ENCODE measurements at places on chromosomes 4 and X. TPM values are rescaled to one million over a fixed set of nuclear protein-coding genes. Genes with fewer than 3 reads are reported as not detected.

The SUPT20HL2 gene
- polyA plus RNA-seq: not detected

The VCX2 gene
- polyA plus RNA-seq: not detected

The SEPSECS gene
- polyA plus RNA-seq: 9.0 TPM

The ITIH6 gene
- not detected for polyA plus RNA-seq

The RXFP1 gene
- polyA plus RNA-seq: 7.2 TPM

The LINC00632 gene
- polyA plus RNA-seq: 41.6 TPM

The VSIG4 gene
- 11.2 TPM for polyA plus RNA-seq

The ALG13 gene
- polyA plus RNA-seq: 50.5 TPM

The EDA gene
- 5.8 TPM for polyA plus RNA-seq

The HPGD gene
- polyA plus RNA-seq: 180 TPM

The TGIF2LX gene
- not detected for polyA plus RNA-seq

DNA sequence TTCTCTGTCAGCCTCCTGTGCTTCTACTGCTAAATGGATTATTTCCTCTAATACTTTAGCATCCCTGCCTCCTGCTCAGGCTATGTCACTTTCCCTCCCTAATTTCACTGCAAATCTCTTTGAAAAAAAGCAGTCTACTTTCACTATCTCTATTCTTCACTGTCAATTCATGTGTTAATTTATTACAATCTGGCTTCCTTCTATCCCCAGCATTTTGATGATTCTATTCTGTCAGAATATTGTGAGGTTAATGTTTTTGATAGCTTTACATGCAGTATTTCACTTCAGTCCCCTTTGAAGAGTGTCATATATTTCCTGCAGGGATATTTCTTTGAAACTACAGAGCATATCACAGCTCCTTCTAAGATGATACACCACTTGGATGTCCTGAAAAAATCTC, 203.2 kb downstream of the GRID2 start:
- no peak for DNase-seq

DNA sequence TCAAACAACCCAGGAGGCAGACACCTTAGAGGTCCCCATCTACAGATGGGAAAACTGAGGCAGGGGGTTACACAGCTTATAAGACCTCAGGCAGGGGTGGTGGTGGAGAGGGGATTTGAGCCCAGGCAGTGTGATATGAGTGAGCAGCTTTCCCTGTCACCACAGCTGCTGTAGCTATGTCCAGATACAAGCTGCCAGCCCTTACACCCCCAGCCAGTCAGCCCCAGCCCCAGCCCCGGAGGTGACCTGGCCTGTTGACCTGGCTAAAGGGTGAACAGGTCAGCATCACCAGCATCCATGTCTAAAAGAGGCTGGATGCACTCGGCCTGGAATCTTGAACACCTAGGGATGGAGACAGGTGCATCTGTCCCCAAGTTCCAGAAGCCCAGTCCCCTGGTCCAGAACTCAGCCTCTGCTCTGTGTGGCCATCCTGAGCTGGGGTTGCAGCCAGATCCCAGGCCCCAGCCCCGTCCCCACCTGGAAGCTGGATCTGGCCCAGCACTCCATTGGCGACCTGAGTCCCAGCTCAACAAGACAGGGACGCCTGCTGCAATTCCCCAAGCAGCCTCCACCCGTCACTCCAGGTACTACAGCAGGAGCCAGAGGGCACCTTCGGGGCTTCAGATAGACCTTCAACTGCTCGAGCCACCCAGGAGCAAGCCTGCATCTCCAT, 89.5 kb downstream of the JAKMIP1 start:
- no peak for DNase-seq

GRCh38 chrX:38081909-38082308, 75.6 kb downstream of the SYTL5 start:
- DNase-seq: no peak

GRCh38 chrX:118211891-118212816, 95.5 kb upstream of the KLHL13 start:
- DNase-seq: no peak

- DNase-seq: no peak
Measured at GRCh38 chrX:46959985-46960700, 47.9 kb downstream of the JADE3 start.

DNA sequence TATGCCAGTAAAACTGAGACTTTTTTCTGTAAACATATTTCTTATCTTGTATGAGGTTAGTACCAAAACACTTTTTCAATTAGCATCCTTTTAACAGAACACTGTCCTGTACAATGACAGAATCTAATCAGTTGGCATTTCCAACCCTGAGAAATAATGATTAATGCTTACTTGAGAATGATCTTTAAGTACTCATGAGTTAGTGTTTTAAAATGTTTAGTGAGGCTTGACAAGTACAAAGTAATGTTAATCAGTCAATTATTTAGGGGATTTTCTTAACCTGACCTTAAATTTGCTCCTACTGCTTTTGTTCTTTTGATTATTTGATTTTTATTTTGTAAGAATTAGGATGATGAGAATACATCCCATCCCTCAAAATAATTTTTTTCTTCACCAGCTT, 496.5 kb downstream of the RPA4 start:
- DNase-seq: no peak

GRCh38 chr4:105058177-105058812, 88.4 kb upstream of the TET2 start:
- DNase-seq: no peak

- no peak for DNase-seq
Measured at GRCh38 chrX:140848800-140849199, 139.2 kb downstream of the LINC00632 start.

GRCh38 chr4:25110527-25111329, 49.5 kb downstream of the SEPSECS start:
- no peak for DNase-seq

GRCh38 chr4:31108762-31109161, 388.6 kb downstream of the PCDH7 start:
- no peak for DNase-seq

GRCh38 chr4:178314287-178314686, 872.0 kb upstream of the AGA start:
- no peak for DNase-seq

GRCh38 chr4:47661741-47662140, 176.1 kb downstream of the CORIN start:
- DNase-seq: no peak

DNA sequence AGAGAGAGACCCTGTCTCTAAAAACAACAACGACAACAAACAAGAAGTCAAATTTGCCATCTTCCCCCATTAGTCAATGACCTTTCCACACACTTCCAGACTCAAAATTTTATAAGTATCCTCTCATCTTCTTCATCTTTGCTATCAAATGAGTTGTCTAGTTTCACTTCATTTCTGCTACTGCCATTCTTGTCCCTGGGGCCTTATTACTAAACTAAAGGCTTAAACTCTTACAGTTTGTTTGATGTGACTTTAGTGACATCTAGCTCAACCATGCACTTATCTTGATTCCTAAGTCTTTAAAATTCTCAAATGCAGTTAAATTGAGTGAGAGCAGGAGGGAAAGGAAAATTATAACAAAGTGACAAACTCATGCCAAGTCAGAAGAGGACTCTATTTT, 271.8 kb upstream of the GK2 start:
- DNase-seq: no peak

- DNase-seq: peak; percentile 24
Measured at GRCh38 chr4:165512424-165512823, 133.6 kb downstream of the CPE start.

DNA sequence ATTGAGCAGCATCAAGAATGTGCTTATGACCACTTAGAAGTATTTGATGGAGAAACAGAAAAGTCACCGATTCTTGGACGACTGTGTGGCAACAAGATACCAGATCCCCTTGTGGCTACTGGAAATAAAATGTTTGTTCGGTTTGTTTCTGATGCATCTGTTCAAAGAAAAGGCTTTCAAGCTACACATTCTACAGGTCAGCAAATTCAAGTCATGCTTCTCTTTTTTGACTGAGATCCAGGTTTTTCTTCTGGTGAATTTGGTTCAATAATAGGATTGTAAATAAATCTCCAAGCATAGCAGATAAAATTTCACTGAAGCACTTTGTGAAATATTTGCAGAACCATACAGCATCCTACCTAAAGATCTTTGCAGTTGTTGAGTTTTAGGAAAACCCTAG, 218.1 kb downstream of the TLL1 start:
- DNase-seq: no peak

DNA sequence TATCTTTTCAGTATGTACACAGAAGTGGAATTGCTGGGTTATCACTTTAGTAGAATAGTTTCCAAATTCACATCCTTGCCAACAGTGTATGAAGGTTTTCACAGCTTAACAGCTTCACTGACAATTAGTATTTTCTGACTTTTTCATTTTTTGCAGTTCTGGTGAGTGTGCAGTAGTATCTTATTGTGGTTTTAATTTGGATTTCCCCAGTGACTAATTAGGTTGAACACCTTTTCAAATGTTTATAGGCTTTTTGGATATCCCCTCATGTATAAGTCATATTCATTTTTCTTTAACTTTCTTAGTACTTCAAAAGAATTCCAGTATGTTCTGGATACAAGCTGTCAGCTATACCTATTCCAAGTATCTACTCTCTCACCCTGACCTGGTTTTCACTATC, 37.1 kb downstream of the BRCC3 start:
- DNase-seq: no peak

DNA sequence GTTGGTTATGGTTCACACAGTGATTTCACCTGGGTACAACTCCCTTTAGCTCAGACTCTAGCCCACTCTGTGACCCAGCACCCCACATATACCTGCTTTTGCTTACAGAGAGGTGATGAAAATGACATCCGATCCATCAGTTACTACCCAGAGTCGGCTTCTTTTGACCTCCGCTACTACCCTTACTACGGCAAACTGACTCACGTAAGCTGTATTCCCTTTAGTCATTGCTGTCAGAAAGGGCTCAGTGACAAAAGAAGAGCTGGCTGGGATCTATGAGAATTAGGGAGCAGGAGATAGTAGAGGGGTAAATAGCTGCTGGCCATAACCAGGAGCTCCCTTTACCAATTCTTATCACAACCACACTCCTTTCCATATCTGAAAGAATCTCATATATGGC, 16.7 kb downstream of the ATP1B4 start:
- DNase-seq: no peak

GRCh38 chr4:189088780-189089179, 851.9 kb upstream of the FRG1 start:
- no peak for DNase-seq

- no peak for DNase-seq
Measured at GRCh38 chr4:10181745-10182445, 65.3 kb upstream of the WDR1 start.

GRCh38 chr4:7388627-7389026, 46.1 kb downstream of the PSAPL1 start:
- no peak for DNase-seq

- no peak for DNase-seq
Measured at GRCh38 chr4:137583671-137584070, 51.4 kb upstream of the PCDH18 start.

- no peak for DNase-seq
Measured at GRCh38 chr4:17511051-17511450, 839 bp downstream of the QDPR start.

DNA sequence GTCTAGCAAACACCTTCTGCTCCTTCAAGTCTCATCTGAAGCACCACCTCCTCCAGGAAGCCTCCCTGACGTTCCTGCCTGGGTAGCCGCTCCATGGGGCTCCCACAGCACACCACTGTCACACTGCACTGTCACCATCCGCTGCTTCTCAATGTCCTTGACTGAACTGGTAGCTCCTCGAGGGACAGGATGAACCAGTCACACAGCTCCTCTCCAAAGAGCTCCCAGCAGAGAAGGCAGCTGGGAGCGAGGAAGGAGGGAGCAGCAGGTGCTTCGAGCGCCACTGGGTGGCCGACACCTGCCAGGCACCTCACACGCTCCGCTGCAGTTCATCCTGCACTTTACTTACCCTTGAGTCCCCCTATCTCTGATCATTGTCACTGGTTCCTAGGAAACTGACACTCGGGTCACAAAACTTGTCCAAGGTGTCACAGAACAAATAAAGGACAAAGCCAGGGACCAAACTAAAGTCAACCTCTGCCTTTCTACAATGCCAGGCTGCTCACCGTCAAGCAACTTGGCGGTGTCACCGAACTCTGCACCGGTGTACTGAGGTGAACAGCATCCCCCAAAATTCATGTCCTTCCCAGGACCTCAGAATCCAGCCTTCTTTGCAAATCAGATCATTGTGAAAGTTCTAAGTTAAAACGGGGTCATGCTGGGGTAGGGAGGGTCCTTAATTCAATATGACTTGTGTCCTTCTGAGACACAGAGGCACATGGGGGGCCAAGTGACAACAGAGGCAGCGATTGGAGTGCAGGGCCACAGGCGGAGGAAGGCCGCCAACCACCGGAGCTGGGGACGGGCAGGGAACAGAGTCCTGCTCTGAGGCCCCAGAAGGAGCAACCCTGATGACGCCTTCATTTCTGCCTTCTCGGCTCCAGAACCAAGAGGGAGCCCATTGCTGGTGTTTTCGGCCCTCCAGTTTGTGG, 5.5 kb upstream of the S100P start:
- no peak for DNase-seq

DNA sequence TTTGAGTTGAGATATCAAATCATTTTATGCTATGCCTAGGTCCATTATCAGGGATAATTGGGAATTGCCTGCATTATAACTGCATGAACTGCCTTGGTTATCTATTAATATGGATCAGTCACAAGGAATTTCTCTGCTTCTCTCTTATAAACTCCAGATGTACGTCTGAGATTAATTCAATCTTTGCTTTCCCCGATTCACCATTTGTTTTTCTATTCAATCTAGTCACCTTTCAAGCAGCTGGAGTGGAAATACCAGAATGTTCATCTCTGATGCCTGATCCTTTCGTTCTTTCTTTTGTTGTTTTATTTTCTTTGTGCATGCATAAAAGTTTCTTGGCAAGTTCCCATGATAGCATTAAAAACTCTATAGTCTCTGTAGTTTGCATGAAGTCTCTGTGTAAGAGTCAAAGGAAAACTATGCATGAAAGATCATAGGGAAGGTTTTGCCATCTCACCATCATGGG, 22.6 kb downstream of the SYNPO2 start:
- no peak for DNase-seq

GRCh38 chr4:74874753-74875367, 58.1 kb upstream of the PARM1 start:
- peak; percentile 43 for DNase-seq

DNA sequence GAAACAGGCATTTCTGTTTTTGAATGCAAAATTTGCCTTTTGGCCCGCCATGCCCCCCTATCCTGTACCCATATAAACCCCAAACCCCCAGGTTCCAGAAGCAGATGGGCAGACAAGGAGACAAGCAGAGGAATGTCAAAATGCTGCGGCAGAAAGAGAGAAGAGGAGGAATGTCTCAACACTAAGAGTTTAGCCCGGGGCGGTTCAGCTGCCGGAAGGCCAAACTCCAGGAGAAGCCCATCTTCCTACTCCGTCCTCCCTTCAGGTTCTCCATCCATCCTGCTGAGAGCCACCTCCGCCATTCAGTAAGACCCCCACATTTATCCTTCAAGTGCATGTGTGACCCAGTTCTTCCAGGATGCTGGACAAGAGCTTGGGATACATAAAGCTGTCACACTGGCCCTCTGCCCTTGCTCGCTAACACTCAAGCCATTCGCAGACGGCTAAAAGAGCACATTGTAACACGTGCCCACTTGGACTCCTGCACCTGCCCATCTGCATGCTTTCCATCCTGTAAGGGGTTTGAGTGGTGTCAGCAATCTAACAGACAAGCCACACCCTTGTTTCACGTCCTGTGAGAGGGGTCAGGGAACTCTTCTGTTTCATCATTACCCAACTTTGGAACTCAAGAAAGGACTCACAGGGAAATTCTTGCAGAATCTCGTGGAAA, 31.3 kb downstream of the TLR10 start:
- no peak for DNase-seq

- no peak for DNase-seq
Measured at GRCh38 chr4:40613456-40613855, 16.2 kb downstream of the RBM47 start.

- DNase-seq: no peak
Measured at GRCh38 chr4:25406081-25406692, 29.1 kb downstream of the ANAPC4 start.

- no peak for DNase-seq
Measured at GRCh38 chrX:46695491-46695890, 63.4 kb downstream of the SLC9A7 start.
